GM13977 (cell line): ENCODE measurements at places on chromosomes 12 and 14.
A peak's percentile ranks its signal among the peaks of the same experiment; 100 is the strongest.

DNA sequence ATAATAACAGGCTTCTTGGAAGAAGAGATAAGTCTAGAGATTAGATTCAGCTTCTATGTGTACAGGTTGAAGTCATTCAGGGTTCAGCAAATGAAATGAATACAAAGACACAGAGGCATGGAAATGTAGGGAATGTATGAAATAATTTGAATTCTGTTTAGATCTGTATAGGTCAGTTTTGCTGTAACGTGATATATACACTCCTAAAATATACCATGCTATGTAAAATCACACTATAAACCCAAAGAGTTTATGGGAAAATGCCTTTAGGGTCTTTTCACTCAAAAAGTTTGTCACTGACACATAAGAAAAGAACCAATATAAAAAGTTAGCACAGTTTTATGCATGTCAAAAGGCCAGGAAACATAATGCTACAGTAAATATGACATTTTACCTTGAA, 854.0 kb downstream of the LRFN5 start:
- DNase-seq: no peak

- no peak for DNase-seq
These were observed 50.9 kb downstream of the IGF1 start for GRCh38 chr12:102429211-102430154.

DNA sequence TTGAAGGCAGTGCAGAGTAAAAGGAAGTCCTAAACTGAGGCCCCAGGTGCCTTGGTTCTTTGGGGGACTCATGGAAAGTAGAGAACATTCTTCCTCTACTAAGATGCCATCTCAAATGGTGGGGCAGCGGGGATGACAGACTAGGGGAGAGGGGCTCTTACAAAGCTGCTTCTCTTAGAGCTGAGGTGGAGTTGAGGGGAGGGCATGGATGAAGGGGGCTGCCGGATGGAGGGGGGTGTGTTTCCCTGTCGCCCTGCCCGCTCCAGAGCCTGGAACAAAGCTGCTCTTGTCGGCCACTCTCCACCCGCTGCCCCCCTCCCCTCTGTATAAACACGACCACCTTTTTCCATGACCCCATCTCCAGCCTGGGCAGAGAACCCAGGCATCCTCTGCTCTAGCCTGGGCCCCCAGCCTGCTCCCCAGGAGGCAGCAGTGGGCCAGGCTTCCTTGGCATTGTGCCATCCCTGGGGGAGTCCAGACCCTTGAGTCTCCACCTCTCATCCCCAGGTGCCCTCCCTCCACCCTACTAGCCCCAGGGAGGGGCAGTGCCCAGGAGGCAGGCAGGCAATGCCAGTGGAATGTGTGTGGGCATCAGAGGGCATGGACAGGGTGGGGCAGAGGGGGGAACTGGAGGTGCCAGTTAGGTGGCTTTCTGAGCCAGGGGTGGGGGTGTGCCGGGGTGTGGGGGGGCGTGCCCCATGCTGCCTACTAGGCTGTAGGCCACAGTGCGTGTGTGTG, 1.7 kb downstream of the RARG start:
- DNase-seq: no peak

- no peak for DNase-seq
These were observed 9.9 kb downstream of the PMEL start for GRCh38 chr12:55955800-55956508.

GRCh38 chr12:19967431-19967830, 400.9 kb upstream of the PDE3A start:
- DNase-seq: no peak

- DNase-seq: no peak
These were observed 10.8 kb downstream of the TMEM52B start for GRCh38 chr12:10189653-10190052.

DNA sequence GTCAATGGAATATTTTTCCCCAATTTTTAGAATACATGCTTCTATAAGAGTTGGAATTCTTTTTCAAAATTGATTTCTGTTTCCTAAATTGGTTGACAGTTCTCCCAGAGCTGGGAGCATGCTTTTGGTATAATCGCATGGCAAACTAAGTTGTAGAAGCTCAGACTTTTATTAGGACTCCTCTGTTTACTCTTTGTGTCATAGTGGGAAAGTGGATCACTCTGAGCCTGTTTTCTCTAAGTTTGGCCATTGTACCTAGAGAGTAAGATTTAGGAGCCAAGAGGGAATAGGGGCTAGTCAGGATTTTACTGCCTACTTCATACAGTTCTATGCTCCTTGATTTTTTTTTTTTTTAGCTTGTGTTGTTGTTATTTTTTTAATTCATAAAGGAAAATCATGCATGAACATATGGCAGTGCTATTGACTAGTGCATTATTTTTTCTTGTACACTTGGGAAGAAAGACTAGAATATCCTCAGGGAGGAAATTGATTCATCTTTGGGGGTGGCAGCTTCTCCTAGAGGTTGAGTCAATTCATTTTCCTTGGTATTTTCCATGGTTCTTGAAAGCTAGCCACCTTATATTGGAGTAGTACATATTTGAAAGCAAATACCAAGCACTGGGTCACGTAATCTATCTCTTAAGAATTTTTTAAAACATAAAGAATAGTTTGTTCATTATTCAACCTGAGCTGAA, 77.7 kb upstream of the TRAF3 start:
- DNase-seq: no peak

DNA sequence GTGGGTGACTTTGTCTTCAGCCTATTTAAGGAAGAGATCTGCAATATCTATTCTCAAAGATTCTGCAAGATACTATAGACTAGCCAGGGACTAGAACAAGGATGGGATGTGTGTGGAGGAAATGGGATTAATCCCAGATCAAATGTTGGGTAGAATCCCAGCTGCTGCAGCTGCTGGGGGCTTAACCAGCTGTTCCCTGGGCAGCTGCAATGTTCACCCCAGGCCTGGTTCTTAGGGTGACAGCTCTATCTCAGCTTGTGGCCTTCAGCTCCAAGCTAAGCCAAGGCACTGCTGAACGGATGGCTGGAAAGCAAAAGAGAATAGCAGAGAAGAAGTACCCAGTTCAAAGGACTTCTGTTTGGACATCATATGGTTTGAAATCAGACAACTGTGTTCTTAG, 10.0 kb upstream of the RHEBL1 start:
- no peak for DNase-seq

DNA sequence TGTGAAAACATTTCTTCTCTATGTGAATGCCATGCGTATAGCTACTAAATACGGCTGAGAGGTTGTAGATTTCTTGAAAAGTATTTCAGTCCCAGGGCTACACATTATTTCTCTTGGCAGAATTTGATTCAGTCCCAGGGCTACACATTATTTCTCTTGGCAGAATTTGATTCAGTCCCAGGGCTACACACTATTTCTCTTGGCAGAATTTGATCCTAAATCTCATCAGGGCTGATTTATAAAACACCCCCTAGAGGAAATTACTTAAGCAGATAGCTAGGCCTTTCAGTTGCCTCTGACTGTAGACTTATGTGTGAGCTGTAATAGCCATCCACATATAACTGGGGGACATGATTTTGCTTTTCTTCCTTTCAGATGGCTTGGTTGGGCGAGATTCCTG, 50.4 kb downstream of the AK7 start:
- no peak for DNase-seq

- no peak for DNase-seq
These were observed 14.0 kb downstream of the SYNE3 start for GRCh38 chr14:95502381-95502950.

DNA sequence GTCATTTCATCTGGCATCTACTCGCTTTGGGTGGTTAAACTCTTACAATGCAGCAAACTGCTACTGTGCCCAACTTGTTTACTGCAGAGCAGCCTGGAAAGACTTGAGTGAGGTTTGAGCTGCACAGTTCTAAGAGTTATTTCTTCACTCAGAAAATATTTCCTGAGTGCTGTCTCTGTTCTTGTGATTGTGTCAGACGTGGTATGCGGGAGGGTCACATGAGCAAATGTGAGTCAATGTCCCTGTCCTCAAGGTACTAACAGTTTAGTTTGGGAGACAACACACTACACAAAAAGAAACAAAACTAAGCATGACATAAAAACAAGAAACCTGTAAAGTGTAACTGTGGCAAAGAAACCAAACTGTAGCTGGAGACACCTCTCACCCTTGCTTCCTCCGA, 32.4 kb downstream of the FLVCR2 start:
- no peak for DNase-seq

DNA sequence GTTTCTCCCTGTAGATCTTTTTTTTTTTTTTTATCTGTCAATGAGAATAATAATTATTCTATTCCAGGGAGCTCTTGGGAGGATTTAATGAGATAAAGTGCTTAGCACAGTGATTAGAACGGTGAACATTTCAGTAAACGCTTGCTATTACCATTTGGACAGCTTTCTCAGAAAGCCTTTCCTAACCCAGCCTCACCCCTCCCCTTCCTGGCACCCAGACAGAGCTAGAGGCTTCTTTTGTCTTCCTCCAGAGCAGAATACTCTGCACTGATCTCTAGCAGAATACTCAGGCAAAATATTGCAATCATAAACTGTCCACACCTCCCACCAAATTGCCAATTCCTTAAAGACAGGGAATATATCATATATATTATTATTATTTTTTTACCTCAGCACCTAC, 66.6 kb downstream of the ERGIC2 start:
- no peak for DNase-seq

DNA sequence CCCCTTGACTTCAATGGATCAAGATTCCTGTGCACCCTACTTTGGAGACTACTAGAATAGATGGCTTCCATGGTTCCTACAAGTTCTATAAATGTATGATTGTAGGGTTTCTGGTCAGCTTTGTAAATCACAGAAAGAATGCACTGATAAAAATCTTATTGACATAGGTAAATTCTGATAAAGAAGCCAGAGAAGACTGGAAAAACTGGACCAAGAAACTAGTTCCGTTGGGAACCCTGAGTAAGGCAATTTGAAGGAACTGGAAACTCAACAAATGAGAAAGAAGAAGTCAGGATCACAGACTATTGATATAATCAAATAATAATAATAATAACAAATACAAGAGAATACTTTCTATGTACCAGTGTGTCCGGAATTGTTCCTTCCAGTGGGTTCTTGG, 15.4 kb upstream of the MGST1 start:
- no peak for DNase-seq

- DNase-seq: peak; percentile 20
These were observed 171.2 kb downstream of the CEP128 start for GRCh38 chr14:80770114-80770908.
